ENCODE measurements at places on chromosomes 1 and 21.

DNA sequence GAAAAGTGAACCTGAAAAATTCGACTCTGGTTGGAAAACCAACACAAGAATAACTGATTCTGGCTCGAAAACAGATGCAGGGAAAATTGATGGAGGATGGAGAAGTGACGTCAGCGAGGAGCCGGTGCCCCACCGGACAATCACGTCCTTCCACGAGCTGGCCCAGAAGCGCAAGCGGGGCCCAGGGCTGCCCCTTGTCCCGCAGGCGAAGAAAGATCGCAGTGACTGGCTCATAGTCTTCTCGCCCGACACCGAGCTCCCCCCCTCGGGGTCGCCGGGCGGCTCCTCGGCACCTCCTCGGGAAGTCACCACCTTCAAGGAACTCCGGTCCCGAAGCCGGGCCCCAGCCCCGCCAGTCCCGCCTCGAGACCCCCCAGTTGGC is 1.9 kb downstream of the RUSC1 start:
- DNase-seq, result no peak

DNA sequence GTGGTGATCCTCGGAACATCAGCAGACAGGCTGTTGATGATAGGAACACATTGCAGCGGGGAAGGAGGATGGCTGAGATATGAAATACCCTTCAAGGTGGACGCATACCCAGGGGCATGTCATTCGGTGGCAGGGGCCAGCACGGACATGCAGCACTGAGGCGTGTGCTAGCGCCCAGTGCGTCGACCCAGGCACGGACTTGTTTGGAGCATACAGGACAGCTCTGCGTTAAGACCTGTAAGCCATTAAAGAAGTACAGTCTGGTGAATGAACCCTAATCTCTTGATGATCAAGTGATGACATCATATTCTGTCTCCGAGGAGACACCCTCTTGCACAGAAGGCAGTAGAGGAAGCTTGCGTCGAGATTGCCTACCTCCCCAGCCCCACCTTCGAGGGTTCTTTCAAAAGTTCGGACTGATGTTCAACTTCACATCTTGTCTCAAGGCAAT is 63.6 kb upstream of the KIF26B start:
- no peak for DNase-seq

- DNase-seq, result no peak
Observed at GRCh38 chr1:74767490-74767889, 34.5 kb downstream of the TYW3 start.

- no peak for DNase-seq
Observed at GRCh38 chr1:4375812-4376211, 278.6 kb upstream of the AJAP1 start.

DNA sequence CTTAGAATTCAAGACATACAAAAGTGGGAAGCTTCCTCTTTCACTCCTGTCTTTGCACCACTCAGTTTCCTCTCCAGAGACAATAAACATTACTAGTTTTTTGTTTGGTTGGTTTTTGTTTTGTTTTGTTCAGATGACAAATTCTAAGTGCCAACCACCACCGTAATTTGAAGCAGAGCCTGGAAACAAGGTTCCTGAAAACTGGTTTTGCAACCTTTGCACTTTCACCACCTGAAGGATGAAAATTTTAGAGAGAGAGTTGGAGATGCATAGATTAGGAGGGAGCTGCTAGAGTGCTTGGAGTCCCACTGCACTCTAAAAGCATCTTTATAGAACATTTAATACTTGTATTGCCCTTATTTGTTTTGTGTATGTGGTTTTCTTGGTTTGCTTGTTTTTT is 20.2 kb upstream of the MGST3 start:
- no peak for DNase-seq

GRCh38 chr1:19644395-19644680 is 227 bp downstream of the NBL1 start:
- DNase-seq, result no peak

DNA sequence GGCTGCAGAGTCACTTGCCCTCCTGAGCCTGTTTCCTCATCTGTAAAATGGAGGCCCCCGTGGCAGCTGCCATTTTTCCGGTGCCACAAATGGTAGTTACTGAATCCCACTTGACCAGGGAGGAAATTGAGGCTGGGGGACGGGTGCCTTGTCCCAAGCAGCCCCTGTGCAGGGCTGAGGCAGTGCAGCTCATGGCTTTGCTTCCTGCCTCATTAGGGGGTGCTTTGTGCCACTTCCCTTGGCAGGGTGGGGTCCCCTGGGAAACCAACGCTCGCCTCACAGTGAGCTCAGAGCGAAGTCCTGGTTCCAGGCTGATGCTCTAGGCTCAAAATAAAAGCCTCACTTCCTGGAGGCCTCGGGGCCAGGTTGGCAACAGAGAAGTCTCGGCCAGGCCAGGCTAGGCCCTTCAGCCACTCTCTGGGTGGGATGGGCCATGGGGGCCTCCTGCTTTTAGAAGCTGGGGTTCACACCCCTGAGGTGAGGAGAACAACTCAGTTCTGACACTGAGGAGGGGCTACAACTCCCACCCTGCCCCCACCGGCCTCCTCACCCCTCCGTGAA is 6.8 kb downstream of the LAPTM5 start:
- no peak for DNase-seq

- DNase-seq, result no peak
Observed at GRCh38 chr1:179038528-179039281, 13.0 kb downstream of the FAM20B start.

GRCh38 chr1:40270152-40270834 is 12.3 kb downstream of the ZMPSTE24 start:
- no peak for DNase-seq

- no peak for DNase-seq
Observed at GRCh38 chr1:16111771-16112595, 38.5 kb upstream of the FAM131C start.

DNA sequence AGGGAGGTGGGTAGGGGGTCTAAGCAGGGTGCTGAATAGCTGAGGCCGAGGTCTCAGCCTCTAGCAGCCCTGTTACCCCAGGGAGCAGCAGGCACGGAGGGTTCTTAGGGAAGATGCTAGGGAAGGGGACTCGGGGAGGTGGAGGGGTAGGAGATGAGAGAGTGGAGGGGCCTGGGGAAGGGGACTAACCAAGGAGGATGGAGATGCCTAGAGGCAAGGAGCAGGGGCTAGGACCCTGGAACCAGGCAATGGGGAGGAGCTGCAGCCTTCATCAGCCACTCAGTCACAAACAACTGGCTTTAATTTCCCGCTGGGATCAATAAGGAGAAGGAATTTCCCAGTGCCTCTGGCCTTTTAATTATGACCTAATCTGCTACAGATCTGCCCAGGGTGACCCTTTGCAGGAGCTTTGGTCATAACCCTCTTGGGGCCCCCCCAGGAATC is 2.9 kb upstream of the CRABP2 start:
- no peak for DNase-seq

DNA sequence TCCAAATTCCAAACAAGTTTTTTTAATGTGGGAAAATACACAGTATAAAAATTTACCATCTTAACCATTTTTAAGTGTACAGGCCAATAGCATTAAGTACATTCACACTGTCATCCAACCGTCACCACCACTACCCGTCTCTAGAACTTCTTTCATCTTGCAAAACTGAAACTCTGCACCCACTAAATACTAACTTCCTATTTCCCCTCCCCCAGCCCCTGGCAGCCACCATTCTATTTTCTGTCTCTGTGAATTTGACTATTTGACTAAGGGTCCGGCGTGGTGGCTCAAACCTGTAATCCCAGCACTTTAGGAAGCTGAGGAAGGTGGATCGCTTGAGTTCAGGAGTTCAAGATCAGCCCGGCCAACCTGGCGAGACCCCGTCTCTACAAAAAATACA is 36.1 kb downstream of the CLSTN1 start:
- no peak for DNase-seq

DNA sequence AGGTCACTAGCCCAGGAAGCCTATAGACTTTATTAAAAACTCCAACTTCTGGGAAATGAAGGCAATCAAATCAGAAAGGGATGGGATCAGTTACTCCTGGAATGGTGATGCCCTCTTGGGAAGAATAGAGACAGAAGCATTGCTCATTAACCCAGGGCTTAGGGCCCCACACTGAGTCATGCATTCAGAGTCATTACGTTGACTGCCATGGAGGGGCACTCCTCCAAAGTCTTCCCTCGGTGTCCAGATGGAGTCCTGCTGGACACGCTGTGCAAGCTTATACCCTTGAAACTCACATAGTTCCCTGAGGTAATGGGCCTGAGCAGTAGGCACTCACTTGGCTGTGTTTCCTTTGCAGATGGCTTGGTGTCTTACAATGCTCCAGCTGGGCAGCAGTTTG is 35.2 kb upstream of the HSD17B7 start:
- no peak for DNase-seq

DNA sequence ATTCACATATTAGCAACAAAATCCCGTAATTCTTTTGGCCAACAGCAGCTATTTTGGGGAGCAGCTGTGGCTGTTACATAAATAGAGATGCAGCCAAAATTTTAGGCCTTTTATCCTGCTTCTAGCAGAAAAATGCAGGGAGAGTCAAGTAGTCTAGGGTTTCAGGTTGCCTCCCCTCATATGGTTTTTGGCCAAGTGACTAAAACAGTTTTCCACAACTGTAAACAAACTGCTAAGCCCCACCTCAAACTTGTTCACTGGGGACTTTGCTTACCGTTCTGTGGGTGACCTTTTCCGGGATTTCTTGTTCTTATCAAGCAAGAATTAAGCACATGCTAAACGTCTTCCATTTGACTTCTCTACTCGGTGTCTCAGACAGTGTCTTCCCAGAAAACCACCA is 133.4 kb downstream of the EDEM3 start:
- no peak for DNase-seq

GRCh38 chr1:33683913-33684312 is 180.0 kb upstream of the HMGB4 start:
- no peak for DNase-seq

DNA sequence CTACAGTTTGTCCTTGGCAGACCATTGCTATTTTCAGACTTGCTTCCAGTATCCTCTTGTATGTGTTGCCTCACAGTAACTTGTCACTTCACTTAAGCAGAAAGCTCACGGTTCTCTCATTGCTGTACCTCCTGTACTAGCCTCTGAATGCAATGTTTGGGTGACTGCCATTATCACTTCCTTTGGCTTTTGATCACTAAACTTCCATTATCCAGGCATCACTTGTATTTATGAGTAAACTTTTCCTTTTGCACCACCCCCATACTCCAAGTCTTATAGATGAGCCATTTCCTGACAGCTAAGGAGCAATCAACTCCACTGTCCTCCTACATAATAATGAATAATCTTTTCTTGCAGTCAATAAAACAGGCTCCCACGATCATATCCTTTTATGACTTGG is 255.3 kb downstream of the PDE4B start:
- no peak for DNase-seq

DNA sequence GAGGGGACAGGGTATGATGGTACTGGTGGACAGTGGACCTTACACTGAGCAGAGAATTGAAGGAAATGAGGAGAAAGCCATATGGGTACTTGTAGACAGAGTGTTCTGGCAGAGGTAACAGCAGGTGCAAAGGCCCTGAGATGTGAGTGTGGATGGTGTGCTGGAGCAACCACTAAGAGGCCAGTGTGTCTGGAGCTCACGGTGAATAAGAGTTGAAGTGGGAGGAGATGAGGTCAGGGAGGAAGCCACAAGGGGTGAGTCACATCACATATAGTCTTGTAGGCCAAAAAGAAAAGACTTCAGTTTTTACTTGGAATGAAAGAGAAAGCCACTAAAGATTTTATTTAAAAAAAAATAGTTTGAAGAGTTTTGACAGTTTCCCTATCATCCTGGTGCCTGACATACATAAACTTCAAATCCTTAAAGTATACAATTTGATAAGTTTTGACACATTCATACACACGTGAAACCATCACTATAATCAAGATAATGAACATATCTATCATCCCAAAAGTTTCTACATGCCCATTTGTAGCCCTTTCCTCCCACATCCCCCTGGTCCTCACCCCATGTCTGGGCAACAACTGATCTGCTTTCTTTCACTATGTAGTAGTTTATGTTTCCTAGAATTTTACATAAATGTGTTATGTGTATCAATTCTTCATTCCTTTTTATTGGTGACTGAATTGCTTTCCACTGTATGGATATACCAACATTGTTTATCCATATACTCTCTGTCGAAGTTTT is 148.4 kb downstream of the GPATCH2 start:
- no peak for DNase-seq

GRCh38 chr1:80534606-80535360 is 1266.0 kb upstream of the ADGRL2 start:
- DNase-seq, result no peak

DNA sequence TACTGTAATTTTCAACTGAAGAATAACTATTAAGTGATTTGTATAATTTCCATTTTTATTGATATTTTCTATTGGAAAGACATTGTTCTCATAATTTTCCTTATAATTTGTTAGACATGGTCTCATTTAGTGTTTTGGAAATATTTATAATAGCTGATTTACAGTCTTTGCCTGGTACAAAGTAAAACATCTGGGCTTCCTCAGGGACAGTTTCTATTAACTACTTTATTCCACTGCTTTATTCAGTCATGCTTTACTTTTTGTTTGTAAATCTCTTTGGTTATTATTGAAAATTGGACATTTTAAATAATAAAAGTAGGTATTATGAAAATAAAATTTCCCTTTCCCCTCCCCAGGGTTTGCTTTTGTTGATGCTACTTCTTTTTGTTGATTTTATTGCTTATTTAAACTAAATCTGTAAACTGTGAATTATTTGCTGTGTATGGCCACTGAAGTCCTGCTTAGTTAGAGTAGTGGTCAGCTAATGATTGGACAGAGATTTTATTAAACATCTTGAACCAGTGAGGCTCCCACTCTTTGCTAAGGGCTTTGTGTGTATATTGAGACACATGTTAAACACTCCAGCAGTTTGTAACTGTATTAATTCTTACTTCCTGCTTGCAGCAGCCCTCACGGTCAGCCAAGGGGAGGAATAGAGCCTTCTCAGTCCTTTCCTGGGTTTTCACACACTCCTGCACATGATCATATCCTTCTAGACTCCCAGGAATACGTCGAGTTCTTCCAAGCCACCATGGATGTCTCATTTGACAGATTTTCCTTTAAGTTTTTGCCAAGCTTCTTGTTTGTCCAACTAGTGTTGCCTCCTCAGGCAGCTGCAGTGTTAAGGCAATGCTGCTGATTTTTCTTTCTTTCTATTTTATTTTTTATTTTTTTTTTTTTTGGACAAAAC is 994.6 kb upstream of the PRMT6 start:
- DNase-seq, result no peak

GRCh38 chr21:28737674-28738419 is 254.8 kb downstream of the LTN1 start:
- no peak for DNase-seq

GRCh38 chr1:11654137-11654938 is at the start of the genes FBXO2 and FBXO44:
Gene FBXO2 (minus strand): TSS chr1:11654429. CDS start chr1:11654340, 89 bp downstream.
Gene FBXO44 (plus strand): TSS chr1:11654877. CDS start chr1:11655836, 959 bp downstream.
- DNase-seq, result peak; percentile 55

DNA sequence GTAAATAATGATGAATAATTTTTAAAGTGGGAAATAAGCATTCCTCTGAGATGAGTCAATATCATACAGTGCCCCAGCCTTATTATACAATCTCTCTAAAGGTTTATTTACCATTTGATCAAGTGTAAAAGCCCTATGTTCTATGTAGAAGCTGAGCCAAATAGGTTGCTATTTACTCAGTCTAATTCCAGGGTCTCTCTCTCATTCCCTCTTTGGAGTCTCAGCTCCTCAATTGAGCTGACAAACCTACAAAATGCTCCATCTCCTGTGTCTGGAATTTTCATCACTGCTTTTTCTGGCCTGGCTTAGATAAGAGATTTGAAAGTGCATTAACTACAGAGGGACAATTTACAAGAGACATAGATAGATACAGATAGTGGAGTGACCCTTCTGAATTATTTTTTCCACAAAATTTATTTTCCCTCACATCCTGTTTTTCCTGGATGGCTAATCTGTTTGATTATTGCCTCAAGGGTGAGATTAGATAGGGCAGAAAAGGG is 24.8 kb upstream of the USH2A start:
- DNase-seq, result no peak

- DNase-seq, result no peak
Observed at GRCh38 chr1:197923038-197923437, 5.9 kb downstream of the LHX9 start.

Measured in stimulated activated CD8-positive, alpha-beta memory T cell treated with anti-CD3 and anti-CD28 coated beads, Interleukin-2, amount 100 ng/mL, for 1 hour (primary cell).